Activated CD8-positive, alpha-beta memory T cell treated with anti-CD3 and anti-CD28 coated beads for 4 hours (primary cell): ENCODE measurements at places on chromosomes 11 and 22.

GRCh38 chr11:118415062-118415738, 13.8 kb downstream of the ATP5MG start:
- DNase-seq: no peak

- no peak for DNase-seq
Measured at GRCh38 chr11:3962406-3962840, 107.0 kb downstream of the STIM1 start.

- DNase-seq: no peak
Measured at GRCh38 chr11:11620173-11620920, 1.5 kb downstream of the GALNT18 start.

DNA sequence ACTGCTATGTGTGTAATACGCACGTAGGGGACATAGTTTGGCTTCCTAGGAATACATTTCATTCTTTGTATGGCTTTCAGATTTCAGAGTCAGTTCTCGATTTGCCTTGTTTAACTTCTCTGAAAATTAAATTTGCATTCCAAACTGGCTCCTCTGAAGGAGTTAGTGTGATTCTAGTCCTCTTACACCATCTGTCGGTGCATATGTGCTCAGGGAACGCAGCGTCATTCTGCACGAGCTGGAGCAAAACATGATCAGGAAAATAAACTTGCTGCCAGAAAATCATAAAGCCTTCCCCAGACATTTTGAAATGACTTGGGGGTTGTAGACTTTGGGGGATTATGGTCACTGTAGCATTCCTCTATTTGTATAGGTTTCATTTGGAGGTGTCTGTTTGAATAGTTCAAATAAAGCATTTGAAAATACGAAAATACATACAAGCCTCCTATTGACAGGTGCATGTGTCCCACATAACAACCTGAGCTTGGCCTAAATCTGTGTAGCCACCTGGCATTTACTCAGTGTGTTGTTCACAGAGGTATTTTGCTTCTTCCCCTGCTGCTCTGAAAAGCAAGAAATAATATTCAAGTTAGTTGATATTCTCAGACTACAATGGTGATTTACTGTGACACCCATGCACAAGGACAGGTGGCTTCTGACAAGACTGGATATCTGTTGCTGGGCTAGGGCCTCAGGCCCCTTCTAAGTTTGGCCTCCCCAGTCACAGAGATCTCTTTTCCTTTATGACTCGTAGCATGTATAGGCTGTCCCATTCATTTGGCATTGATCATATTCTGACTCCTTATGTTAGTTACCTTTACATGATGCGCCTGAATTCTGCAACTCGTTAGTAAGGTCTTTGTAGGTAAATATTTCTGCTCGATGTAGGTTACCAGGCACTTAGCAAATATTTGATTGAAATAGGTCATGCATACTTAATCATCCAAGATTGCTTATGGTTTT, 81.6 kb upstream of the SORL1-AS1 start:
- no peak for DNase-seq

- DNase-seq: no peak
Measured at GRCh38 chr22:17770180-17771077, 3.8 kb downstream of the BID start.

GRCh38 chr22:24514241-24515026, 19.3 kb downstream of the UPB1 start:
- DNase-seq: no peak

- DNase-seq: no peak
Measured at GRCh38 chr11:126318574-126319373, 14.9 kb downstream of the DCPS start.
